Stimulated activated CD4-positive, alpha-beta T cell treated with anti-CD3 and anti-CD28 coated beads, TNF-alpha, amount 100 ng/mL, for 48 hours (primary cell): ENCODE measurements at places on chromosomes 7 and 10.

DNA sequence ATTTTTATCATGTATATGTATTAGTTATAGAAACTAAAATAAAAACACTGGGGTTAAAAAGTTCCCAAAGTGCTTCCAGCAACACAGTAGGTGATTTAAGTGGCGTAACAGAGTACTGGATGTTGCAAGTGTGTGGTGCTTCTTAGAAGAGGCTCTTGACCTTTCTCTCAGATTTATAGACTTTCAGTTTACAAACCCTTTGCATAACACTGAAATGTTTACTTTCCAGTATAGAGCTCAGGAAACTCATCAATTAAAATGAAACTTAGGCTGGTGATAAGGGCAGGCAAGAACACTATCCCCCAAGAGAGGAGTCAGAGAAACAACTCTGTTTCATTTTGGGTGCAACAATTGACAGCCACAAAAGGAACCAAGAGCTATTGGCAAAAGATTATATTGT, 27.5 kb upstream of the SMC3 start:
- DNase-seq: no peak

- no peak for DNase-seq
Observed at GRCh38 chr7:23093546-23093945, 12.0 kb upstream of the KLHL7 start.

- no peak for DNase-seq
Observed at GRCh38 chr7:107890493-107890961, 456 bp upstream of the DLD start.

- no peak for DNase-seq
Observed at GRCh38 chr10:17562614-17563013, 54.6 kb downstream of the HACD1 start.

DNA sequence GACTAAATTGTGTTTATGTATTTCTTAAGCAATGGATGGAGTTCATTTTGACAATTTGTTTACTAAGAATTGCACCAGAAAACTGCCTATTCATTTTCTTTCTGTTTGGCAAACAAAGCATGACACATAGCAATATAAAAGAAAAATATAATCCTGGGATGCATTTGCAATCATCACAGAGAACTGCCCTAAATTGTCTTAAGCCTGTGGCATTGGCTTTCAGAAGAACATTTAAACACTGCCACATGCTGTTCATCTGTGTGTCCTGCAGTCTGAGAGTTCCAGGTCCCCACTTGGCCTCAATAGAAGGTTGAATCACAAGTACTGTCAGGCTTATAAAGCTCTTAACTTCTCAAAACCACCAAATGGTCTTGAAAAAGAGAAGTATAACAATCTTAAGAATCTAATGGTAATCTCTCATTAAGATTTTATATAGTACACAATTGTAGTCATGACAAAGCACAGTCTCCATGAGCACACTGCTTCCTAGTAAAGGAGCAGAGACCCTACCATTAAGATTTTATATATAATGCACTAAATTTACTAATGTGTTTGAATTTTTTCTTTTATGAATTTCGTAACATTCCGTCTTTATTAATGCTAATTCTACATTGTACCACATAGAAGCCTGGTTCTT, 29.9 kb downstream of the RNLS start:
- DNase-seq: no peak
